ENCODE measurements at places on chromosomes 2 and 18.

GRCh38 chr18:42231796-42232195, 276.8 kb downstream of the PIK3C3 start:
- no peak for DNase-seq

DNA sequence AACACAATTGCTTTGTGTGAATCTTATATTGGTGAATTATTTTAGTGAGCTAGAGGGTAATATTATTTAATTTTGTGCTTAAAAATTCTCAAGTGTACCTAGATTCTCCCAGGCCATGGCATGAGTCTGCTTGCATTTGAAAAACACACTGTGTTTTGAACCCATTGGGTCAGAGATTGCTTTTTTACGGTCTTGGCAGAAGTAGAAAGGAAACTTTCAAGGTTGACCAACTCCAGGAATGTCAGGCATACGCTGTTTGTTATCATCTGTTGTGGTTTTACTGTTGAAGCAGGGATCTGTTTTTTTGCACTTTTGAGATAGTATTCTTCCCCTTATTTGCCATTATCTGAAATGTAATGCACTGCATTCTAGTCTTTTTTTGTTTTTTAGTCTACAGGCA, 377.4 kb downstream of the RPRM start:
- DNase-seq: no peak

DNA sequence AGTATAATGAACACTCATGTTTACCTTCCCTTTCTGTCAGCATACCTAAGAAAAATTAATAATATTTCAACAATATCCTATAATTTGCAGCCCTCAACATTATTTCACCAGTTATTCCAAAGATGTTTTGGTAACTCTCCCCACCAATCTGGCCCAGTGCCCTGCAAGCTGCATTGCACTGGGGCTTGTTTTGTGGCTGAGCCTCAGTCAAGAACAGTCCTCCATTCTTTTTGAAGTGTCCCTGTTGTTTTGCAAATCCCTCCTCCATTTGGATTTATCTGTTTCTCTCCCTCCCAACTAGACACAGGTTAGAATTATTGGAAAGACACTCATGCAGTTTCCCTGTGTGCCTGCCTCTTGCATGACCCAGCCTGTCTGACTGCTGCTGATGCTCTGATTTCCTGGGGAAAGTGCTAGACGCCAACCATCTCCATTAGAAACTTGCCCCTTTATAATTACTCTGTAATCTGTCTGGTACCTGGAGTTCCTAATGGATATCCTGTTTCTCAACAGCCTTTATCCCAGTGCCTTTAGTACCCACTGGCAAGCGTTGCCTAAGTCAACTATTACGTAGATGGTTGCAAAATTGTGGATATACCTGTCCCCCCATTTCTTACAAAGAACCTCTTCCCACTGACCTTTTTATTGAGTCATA, 60.2 kb downstream of the EIF5B start:
- no peak for DNase-seq

DNA sequence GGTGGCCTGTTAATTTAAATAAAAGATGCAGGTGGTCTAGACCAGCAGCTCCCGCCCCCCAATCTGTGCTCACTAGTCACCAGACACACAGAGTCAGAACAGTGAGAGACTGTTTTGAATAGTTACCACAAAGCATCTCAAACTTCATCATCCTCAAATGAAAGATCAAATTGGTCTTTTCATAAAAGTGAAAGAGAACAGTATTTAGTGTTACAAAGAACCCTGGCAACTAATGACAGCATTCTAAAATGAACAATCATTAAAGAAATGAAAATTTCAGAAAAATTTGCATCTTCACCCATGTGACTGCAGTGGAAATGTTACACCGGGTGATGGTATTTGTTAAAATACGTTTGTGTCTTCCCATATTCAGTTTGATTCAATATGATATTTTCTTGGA, 65.5 kb upstream of the PMAIP1 start:
- DNase-seq: no peak

- DNase-seq: no peak
These were observed 18.6 kb downstream of the EHBP1 start for GRCh38 chr2:62724106-62724505.

GRCh38 chr2:70396612-70397011, 94.7 kb upstream of the FAM136A start:
- DNase-seq: no peak

DNA sequence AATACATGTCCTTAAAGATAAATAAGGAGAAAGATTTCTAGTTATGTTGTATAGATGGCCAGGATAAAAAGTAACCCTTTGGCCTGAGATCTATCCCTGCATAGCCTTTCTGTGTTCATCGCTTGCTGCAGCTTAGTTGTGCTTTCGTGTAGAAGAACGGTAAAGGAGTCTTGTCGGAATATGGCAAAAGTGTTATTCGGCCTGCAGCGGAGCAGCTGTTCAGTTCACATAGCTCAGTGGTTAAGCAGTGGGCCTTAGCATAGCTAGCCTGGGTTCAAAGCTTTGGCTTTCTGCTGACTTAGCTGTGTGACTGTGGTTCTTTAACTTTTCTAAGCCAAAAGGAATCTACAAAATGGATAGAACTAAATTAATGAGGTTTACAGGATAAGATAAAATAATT, 55.4 kb downstream of the MALT1 start:
- no peak for DNase-seq

- no peak for DNase-seq
These were observed 56.3 kb upstream of the SMAD2 start for GRCh38 chr18:47986620-47987387.

- DNase-seq: no peak
These were observed 2.8 kb downstream of the GATA6 start for GRCh38 chr18:22172120-22172582.

DNA sequence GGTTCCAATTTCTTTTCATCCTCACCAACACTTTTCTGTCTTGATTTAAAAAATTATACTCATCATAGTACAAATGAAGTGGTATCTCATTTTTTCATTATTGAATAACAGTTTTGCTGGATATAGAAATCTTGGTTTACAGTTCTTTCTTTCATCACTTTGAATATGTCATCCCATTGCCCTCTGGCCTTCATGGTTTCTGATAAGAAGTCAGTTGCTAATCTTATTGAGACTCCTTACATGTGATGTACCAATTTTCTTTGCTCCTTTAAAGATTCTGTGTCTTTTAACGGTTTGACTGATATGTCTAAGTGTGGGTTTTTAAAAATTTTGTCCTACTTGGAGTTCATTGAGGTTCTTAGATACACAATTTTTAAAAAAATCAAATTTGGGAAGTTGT, 35.0 kb downstream of the SLC3A1 start:
- DNase-seq: no peak

GRCh38 chr2:119650846-119651370, 28.1 kb upstream of the TMEM177 start:
- DNase-seq: no peak

- DNase-seq: peak; percentile 24
These were observed 125.5 kb downstream of the ATAD2B start for GRCh38 chr2:23801396-23801795.

DNA sequence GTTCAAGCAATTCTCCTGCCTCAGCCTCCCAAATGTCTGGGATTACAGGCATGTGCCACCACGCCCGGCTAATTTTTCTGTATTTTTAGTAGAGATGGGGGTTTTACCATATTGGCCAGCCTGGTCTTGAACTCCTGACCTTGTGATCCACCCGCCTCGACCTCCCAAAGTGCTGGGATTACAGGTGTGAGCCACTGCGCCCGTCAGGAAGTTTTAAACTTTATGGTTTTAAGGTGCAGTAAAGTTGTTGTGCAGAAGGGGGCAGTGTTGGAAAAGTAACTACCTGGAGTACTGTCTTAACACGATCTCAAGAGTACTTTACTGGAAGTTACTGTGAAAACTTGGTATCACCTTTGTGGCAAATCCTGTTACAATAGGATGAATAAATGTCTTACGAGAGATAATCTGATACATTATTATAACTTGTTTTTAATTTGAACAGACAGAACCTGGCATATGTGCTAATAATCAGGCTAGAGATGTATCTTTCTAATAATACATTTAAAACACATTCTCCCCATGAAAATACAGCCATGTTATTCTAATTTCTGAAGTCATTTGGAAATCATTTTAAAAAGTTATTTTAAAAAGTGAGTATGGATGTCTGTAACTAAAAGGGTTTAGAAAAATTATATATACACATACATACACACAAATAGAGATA, 10.8 kb downstream of the SPDYA start:
- DNase-seq: peak; percentile 39

DNA sequence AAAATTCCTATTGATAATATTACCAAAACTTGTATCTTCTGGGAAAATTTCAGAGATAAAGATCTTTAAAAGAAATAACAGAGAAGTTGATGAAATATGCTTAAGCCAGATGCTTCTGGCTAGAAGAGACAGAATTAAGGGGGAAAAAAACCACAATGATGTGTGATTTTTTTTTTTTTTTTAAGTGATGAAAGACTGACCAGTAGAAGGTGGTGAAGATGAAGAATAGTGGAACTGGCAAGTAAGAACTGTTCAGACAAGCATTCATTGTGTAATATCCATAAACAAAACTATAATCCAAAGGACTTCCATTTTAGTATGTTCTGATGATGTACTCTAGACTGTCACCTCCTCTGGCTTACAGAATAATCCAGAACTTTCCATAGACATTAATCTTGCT, 89.8 kb downstream of the INO80D start:
- no peak for DNase-seq
